NCI-H2107 (cell line): ENCODE measurements at places on chromosomes 6 and 20.

DNA sequence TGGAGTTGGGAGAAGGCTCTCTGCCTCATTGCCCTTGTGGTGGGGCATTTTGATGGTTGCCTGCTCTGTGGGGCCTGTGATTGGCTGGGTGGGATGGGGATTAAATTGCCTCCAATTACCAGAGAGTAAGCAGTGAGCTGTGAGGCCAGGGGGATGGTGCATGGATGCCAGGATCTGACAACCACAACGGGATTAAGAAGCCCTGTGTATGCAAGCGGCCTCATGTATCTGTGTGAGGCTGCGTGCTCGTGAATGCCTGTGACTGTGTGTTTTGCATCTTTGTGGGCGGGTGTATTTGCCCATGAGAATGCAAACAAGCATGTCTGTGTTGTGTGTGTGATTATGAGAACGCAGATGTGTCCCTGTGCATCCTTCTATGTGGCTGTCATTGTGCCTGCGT, 46.1 kb downstream of the CD40 start:
- no peak for DNase-seq

- DNase-seq = no peak
These were observed 402.6 kb downstream of the SAMD5 start for GRCh38 chr6:147911057-147911456.

DNA sequence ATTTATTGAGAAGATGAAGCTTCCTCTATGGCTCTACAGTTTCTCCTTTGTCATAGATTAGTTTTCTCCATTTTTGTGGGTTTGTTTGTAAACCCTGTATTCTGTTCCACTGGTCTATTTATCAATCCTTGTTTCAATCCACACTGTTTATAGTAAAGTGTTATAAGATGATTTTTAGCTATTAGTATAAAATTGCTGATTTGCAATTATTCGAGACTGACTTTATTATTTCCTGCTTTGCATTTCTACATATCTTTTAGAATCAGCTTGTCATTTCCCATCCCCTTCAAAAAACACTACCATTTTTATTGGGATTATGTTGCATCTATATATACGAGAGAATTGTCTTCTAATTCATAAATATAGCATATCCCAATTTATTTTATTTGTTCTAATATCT, 325.9 kb upstream of the EPHA7 start:
- no peak for DNase-seq

GRCh38 chr6:73079978-73080377, 145.3 kb downstream of the KHDC1L start:
- no peak for DNase-seq

DNA sequence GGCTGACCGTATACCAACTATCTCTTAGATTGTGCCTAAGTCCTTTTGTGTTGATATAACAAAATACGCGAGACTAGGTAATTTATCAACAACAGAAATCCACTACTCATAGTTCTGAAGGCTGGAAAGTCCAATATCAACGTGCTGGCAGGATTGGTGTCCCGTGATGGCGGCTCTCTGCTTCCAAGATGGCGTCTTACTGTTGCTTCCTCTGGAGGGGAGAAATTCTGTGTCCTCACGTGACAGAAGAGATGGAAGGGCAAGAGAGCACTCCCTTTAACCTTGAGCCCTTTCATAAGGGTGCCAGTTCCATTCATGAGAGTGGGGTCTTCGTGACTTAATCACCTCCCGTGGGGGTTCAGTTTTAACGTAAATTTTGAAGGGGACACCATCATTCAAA, 28.1 kb downstream of the RNF144B start:
- no peak for DNase-seq

DNA sequence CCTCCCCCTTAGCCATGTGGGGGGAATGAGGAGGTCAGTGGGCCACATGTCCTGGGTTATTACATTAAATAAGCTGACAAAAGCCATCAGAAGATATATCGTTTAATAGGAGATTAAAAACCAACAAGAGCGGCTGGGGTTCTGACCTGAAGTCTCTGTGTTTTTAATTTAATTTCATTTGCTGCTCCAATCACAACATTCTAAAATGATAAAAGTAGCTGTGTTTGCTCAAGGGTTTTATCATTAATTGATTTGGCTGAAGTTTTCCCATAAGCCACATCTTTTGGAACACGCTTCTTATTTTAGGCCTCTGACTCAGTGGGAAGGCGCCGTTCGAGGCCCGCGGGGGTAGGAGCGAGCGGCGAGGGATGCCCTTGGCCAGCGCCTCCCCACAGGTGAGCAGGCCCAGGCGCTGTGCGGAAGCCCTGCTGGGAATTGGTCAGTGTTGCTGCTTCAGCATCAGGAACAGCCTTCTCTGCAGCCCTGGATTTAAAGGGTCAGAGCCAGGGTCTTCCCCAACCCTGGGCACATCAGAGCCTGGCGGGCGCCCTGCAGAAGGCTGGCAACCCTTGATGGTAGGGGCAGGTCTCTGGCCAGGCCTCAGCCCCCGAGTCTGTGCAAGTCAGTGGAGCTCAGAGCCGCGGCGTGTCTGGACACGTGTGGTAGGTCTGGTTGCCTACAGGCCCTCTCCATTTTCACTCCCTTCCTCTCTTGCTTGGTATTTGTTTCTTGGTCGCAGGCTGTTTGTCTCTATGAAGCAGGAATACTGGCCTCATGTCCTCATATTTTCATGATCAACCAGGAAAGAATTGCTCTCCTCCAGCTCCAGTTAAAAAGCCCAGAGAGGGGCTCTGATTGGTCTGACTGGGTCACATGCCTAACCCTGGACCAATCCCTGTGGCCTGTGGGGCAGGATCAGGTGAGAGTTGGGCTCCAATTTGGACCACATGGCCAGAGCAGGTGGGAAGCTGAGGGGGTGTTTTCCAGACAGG, 30.9 kb upstream of the MLN start:
- no peak for DNase-seq

DNA sequence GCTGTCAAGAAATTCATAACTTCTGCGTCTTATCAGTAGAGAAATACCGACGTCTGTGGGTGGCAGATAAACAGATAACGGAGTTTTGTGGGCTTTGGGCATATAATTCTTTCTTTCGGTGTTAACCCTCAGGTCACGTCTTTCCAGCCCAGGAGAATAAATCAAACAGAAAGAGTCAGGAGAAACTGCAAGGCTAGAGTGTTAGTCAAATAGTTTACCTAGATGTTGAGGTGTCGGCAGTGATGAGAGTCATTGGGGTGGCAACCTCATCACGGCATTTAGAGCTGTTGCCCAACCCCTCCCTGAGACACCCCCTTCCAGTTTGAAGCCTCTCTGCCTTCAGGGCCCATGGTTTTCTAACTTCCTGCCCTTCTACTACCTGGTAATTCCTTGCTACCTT, 49.5 kb downstream of the ADTRP start:
- DNase-seq = no peak

- no peak for DNase-seq
These were observed 17.8 kb downstream of the CD93 start for GRCh38 chr20:23068283-23068682.

DNA sequence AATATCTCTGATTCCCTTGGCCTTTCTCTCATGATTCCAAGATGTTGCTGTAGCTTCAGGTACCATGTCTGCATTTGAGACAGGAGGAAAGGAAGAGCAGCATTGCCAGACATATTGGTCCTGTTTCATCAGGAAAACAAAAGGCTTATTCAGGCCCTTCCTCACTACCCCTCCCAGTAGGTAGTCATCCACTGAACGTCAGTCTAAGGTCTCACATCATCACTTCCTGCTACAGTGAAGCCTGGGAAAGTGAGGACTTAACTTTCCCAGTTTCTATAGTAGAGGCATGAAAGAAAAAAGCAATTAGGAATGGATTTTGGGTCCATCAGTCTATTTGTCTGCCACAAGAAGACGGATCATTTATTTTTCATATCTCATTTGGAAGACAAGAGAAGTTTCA, 85.7 kb upstream of the SOX4 start:
- DNase-seq = no peak

- no peak for DNase-seq
These were observed 7.0 kb upstream of the C20orf144 start for GRCh38 chr20:33655164-33655563.

GRCh38 chr20:51930775-51931174, 128.5 kb upstream of the SALL4 start:
- no peak for DNase-seq

- DNase-seq = no peak
These were observed 469.1 kb upstream of the RUNX2 start for GRCh38 chr6:44858998-44859397.

- no peak for DNase-seq
These were observed 349.2 kb downstream of the MAFB start for GRCh38 chr20:40339661-40340449.

- no peak for DNase-seq
These were observed 204.3 kb upstream of the PRSS16 start for GRCh38 chr6:27043244-27043643.

DNA sequence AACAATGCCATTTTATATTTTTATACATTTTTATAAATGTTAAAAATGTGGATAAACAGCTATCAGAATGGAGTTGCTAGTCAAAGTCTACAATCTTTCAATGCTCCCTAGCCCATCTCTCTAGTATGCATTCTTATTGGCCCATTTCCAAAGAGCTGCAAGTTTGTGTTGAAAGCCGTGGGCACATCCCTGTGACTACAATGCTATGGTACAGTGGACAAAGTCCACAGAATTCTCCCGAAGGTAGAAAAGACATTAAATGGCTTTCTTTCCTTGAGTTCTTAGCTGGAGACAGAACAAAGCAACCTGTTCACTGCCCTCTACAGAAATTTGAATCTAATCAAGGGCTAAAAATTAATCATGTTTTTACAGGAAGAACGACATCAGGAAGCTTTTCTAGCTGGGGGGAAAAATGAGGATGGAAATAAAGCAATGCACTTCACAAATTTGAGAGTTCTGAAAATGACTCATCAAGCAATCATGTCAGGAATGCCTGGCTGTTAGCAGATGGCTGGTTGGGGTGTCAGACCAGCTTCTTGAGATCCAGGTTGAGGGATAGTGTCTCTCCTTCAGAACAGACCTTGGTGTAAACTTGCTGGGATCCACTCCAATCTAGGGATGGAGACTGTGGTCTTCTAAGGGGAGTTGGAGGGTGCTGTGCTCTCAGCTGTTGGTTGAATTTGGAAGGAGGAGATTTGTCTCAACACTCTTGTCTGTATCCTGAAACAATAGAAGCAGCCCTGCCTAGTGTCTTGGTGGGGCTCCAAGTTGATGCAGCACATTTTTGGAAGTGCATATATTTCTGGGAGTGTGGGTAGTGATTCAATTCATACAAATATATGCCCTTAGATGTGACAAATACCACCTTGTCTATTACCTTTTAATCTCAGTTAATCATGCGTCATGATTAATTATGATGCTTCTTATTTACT, 143.4 kb upstream of the PHACTR1 start:
- no peak for DNase-seq

GRCh38 chr20:38117635-38118034, 47.4 kb downstream of the TGM2 start:
- DNase-seq = no peak

- DNase-seq = no peak
These were observed 7.2 kb upstream of the C6orf141 start for GRCh38 chr6:49543087-49543858.

- DNase-seq = no peak
These were observed 855.8 kb upstream of the CITED2 start for GRCh38 chr6:140230282-140230681.

GRCh38 chr20:17636523-17637412, 45.3 kb downstream of the RRBP1 start:
- no peak for DNase-seq

DNA sequence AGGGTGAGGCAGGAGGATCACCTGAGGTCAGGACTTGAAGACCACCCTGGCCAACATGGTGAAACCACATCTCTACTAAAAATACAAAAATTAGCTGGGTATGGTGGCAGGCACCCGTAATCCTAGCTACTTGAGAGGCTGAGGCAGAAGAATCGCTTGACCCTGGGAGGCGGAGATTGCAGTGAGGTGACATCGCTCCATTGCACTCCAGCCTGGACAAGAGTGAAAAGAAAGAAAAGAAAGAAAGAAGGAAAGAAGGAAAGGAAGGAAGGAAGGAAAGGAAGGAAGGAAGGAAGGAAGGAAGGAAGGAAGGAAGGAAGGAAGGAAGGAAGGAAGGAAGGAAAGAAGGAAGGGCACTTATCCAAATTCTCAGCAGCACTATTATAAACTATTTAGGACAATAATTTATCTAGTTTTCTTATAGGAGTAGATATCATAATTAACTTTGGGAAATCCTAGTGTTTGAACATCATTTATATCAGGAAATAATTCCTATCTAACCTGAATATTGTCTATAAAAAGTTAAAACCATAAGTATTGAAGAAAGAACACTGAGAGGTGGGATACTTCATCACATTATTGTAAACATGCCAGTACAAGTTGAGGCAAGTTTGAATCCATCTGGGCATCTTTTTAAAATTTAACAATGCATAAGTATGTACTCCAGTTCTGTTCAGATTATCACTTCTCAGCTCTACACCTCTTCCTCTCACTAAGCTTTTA, 305.5 kb downstream of the SLC35F1 start:
- DNase-seq = no peak

- DNase-seq = peak; percentile 24
These were observed 546 bp upstream of the KLHL32 start for GRCh38 chr6:96923871-96924493.

DNA sequence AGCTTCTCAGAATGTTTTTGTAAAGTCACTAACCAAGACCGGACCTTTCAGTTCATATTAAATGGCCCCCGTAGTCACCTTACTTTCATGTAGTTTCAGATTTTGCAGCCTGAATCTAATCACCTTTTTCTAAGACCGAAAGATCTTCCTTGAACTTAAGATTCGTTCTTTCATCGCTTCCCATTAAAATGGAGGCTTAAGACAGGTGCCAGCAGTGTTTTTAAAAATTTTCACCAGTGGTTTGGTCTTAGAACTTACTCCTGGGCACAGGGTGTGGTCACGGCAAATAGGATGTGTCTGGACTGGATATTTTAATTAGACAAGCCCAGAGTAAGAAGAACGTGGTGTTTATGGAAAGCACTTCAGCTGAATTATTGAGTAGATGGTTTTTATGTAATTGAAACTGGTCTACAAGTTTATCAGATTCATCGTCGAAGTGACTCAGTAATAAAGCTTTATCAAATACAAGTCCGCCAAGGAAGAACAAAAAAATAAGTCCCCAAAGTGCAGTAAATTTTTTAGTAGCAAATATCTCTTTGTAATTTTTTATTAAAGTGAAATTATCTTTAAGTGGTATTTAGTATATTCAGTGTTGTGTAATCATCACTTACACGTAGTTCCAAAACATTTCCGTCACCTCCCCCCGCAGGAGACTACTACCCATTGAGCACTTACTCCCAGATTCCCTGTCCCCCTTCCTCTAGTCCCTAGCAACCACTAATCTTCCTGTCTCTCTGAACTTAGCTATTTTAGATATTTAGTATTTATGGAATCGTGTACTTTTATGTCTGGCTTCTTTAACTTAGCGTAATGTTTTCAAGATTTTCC, 868 bp downstream of the SRSF3 start:
- DNase-seq = no peak

DNA sequence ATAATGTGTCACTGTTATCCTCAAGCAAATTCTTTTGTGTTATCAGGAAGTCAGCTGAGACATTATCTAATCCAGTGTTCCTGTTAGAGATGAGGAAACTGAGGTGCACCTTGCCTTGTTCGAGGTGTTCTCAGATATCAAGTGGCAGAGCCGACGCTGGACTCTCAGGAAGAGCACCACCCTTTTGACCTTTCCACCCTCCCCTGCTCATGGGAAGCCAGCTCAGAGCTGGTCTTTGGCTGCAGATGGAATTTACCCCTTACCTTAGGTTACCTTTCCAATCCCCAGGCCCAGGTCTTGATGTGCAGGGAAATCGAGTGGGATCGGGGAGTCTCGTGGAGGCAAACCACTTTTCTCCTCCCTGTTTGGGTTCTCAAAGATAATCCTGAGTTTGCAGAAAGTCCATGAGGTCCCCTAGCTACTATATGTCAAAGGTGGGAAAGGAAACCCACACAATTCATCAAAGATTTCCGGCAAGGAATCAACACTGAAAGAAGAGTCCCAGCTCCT, 62.9 kb upstream of the PIM1 start:
- no peak for DNase-seq

GRCh38 chr20:64083378-64083803, 807 bp downstream of the LKAAEAR1 start:
- peak; percentile 68 for DNase-seq
